ENCODE measurements at places on chromosomes 2 and 18. TPM values are rescaled to one million over a fixed set of nuclear protein-coding genes. Genes with fewer than 3 reads are reported as not detected.

GRCh38 chr2:42916324-42916723 is 123.9 kb upstream of the HAAO start:
- no peak for DNase-seq

DNA sequence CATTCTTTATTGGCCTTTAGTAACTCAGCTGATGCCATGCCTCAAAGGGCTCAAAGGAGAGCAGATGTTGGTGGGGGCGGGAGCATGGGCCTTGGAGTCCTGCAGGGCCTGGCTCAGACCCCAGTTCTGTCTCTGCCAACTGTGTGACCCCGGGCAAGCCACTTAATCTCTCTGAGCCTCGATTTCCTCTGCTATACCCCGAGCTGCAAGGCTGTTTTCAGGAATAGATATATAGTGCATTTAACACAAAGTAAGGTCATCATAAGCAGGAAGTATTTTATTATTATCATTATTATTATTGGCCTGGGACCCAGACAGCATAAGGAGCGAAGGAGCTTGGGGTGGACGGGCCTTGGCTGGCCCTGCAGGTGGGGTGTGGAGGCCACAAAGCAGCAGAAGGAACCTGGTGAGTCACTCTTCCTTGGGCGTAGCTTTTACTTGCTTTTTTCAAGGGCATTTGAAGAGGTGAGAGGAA is 162.7 kb downstream of the INHBB start:
- no peak for DNase-seq

GRCh38 chr2:195592105-195592504 is 64.9 kb upstream of the SLC39A10 start:
- DNase-seq = no peak

GRCh38 chr18:74715865-74716712 is 118.4 kb downstream of the ZNF407 start:
- no peak for DNase-seq

DNA sequence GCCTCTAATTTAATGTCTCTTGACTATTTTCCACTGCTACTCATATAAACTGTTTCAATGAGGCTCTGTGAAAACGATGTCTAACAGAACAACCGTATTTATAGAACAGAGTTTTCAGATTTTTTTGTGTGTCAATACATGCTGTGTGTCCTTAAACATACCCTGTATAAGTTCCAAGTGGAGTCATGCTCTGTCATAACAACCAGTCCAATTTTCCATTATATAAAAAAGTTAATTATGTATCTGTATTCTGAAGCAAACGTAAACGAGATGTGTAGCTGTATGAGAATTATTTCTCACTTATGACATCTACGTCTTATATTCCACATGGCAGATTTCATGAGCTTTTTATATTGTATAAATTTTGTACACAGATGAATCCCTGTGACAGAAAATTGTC is 13.9 kb upstream of the GULP1 start:
- no peak for DNase-seq

The NEU2 gene
- not detected for polyA plus RNA-seq

DNA sequence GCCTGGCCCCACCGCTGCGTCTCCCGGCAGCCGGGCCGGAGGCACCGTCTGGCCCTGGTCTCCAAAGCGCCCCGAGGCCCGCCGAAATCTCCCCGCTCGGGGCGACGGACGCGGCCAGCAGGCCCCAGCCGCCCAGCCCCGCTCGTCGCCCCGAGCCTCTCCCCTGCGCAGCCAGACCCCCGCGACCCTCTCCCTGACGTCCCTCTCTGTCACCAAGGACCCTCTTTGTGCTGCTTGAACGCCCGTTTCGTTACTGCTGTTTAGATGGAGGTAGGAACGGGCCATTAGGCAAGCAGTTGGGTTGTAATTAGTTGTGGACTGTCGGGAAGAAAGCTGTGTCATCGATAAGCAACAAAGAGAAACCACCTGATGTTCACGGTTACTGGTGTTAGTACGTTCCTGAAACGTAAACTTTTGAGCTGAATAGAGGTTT is 686 bp downstream of the UBXN4 start:
- peak; percentile 58 for DNase-seq

DNA sequence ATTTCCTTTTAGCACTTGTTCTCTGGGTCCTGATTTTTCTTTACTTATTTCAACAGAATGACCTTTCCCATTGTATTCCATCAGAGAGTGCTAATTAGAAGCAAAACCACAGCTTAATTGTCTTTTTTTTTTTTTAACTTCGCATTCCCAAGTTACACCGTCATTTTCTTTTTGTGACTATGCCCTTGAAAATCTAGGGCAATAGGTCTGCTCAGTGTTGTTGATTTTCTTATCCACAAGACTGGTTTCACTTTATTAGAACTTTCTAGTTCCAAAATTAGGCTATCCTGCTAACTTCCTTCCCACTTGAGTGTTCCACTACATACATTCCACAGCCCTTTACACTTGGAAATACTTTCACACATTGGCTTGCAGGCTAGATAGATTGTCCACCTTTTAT is 18.7 kb upstream of the ADAM17 start:
- no peak for DNase-seq

DNA sequence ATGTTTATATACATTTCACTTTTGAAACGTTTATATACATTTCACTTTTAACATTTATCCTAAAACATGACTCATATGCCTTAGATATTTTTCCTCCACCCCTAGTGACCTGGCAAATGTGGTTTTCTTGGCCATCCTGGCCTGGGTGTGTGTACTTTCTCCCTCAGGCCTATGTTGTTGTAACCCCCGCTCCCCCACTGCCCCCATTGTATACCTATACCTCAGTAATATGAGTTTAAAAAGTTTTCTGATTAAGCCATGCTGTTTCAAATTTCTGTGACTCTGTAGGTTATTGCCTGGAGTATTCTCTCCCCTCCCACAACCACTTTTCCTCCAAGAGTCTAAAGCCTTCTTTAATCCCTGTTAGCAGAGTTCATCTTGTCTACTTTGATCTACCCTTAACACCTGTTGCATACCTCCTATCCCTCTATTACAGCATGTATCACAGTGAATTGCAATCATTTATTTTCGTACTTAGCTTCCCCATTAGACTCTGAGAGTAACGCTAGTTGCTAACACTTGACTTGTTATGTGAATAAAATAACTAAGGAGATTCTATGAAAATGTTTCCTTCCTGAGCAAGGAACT is 67.9 kb downstream of the LCLAT1 start:
- DNase-seq = no peak

The ZSWIM2 gene
- polyA plus RNA-seq = not detected

The SERPINB12 gene
- not detected for polyA plus RNA-seq

DNA sequence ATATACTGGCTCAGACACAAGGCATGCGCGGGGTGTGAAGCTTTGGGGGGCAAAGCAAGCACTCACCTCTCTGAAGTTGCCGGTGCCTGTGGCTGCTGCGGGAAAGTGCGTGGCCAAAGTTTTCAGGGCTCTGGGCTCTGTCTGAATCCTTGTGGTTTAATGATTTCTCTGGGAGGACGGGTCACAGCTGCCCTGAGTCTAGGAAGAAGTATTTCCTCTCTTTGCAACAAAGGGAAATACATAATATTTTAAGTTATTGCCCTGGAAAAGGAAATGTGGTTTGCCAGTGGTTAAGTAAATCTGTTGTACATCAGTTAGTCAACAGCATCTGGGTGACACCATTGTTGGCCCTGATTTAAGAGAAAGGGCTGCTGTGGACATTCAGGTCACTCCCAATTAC is 56.7 kb upstream of the ZDBF2 start:
- DNase-seq = no peak

DNA sequence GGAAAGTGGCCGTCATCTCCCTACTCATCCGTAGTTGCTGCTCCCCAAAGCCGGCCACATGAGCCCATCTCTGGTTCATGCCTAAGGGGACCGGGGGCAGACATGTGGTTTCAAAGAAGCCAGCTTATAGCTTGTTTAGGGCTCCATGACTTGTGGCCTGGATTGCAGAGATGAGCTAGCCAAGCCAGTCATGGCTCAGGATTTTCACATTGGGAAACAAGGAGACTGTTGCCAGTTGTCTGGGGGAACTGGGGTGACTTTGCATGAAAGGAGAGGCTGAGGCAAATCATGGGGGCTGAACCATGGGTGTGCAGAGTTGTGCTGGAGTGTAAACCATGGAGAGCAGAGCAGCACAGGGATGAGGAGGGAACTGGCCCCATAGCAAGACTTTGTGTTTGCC is 183.0 kb upstream of the APCDD1 start:
- DNase-seq = no peak

The RAB6C gene
- 0.75 TPM for polyA plus RNA-seq

DNA sequence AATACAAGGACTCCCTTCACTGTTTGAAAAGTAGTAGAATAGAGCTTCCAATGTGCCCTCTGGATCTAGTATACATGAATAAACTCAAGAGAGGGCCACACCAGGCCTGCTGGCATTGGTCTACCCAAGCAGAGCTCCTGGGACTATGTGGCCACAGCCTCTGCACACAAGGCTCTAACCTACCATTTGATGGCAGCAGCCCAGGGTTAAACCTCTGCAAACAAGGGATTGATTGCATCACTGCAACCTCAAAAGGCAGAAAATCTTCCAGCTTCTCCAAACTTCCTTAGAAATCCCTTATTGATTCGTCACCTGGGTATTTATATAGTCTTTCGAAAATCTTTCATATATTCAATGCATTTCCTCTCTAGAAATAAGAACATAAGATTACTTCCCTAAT is 147.6 kb upstream of the SETBP1 start:
- DNase-seq = no peak

All from left kidney (tissue), 8 donors.